ENCODE measurements at places on chromosomes 3 and 15.

- DNase-seq, result peak; percentile 64
These were observed 9.8 kb downstream of the ONECUT1 start for GRCh38 chr15:52780172-52780980.

GRCh38 chr15:27258287-27258686, 287.3 kb downstream of the GABRG3 start:
- DNase-seq, result no peak

DNA sequence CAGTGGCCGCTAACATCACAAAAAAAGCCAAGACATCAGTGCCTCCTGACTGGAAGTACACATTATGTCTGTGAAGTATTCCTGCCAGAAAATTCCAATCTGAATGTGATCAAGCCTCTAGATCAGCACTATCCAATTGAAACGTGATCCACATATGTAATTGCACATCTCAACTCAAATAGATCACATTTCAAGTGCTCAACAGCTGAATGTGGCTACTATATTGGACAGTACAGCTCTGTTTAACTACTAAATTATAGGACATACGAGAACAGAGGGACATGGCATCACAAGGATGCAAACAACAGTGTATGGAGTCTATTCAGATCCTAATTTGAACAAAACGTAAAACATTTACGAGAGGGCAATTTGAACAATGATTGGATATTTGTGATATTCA, 542 bp upstream of the UBAP1L start:
- peak; percentile 40 for DNase-seq

- no peak for DNase-seq
These were observed 38.2 kb downstream of the CDIN1 start for GRCh38 chr15:36617529-36618196.

DNA sequence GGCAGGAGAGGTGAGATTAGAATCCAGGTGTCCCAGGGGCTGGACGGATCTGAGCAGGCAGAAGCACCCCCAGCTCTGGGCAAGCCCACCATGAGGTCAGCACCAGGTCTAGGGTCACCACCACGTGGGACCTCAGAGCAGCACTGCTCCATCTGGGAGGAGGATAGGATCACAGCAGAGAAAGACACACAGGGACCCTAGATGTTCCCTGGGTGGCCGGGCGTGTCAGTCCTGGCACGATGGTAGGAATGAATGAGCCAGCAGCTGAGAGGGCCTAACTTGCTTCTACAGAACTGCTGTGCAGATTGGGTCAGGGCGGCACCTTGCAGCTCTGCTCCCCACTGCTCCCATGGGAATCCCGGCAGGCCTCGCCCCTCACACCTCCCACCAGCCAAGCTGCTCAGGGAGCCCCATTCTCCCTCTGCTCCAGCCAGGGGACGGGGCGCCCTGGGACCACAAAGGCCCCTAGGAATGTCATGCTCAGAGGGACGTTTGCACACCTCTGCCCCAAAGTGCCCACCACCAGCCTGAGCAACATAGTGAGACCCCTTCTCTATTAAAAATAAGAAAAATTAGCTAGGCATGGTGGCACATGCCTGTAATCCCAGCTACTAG, 66.3 kb downstream of the ZNF445 start:
- no peak for DNase-seq

GRCh38 chr15:32981536-32981935, 213.0 kb downstream of the FMN1 start:
- no peak for DNase-seq

DNA sequence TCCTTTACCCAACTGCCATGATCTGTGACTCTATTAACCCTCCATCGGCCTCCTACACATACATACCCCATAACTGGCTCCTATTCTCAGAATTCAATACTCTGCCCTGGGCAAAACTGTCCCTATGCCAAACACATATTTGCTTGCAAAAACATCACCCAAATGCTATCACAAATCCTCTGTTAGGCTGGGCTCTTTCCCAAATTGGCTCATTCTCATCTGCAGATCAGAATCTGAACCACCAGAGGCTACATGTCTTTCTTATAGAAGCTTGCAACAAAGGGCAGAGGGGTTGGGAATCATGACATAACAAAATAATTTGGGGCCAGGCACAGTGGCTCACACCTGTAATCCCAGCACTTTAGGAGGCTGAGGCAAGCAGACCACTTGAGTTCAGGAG, 45.4 kb upstream of the GOLM2 start:
- no peak for DNase-seq

- DNase-seq, result peak; percentile 53
These were observed 9.2 kb upstream of the SLC6A1 start for GRCh38 chr3:10983219-10983916.

- peak; percentile 6 for DNase-seq
These were observed 150.2 kb upstream of the MLF1 start for GRCh38 chr3:158420654-158421396.

- DNase-seq, result peak; percentile 47
These were observed 70.9 kb upstream of the ST8SIA2 start for GRCh38 chr15:92322566-92323355.

- DNase-seq, result no peak
These were observed 138.7 kb upstream of the TGFBR2 start for GRCh38 chr3:30467596-30468238.

DNA sequence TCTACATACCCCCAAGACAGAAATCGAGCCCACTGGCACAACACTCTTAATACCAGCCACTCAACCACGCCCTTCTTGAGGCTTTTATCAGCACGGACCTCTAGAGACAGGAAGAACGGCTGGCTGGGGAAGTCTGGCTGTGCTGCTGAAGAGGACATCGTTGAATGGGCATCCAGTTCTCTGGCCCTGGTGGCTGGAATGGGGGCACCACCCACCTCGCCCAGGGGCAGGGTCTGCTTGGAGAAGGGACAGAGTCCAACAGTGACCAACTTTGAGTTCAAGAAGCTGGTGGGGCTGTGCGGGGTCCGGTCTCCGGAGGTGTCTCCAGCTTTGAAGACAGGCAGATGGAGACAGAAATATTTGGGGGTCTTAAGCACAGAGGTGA, 77.5 kb downstream of the ATP10A start:
- DNase-seq, result no peak

DNA sequence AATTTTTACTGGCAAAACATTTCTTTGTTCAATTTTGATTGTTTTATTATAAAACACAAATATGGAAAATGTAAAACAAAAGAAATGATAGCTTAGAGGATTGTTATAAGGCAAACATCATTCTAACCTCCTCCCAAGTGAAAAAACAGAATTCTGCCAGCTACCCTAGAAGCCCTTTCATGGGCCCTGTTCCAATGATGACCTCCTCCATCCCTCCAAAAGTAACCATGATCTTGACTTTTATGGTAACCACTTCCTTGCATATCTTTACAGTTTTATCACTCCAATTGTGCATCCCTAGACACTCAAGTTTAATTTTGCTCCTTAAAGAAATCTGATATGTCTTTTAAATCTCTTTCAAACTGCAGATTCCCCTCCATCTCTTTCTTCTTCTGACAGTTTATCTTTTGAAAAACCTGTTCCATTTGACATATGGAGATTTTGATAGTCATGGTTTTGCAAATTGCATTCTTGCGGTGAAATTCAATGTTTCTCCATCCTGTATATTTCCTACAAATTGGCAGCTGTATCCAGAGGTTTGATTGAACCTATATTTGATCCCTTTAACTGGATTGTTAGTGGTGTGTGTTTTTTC, 27.0 kb upstream of the TNFAIP8L3 start:
- DNase-seq, result no peak

GRCh38 chr3:151811474-151811873, 2.4 kb upstream of the AADAC start:
- DNase-seq, result no peak

- DNase-seq, result no peak
These were observed 61.2 kb downstream of the KLHL6 start for GRCh38 chr3:183494341-183494740.

DNA sequence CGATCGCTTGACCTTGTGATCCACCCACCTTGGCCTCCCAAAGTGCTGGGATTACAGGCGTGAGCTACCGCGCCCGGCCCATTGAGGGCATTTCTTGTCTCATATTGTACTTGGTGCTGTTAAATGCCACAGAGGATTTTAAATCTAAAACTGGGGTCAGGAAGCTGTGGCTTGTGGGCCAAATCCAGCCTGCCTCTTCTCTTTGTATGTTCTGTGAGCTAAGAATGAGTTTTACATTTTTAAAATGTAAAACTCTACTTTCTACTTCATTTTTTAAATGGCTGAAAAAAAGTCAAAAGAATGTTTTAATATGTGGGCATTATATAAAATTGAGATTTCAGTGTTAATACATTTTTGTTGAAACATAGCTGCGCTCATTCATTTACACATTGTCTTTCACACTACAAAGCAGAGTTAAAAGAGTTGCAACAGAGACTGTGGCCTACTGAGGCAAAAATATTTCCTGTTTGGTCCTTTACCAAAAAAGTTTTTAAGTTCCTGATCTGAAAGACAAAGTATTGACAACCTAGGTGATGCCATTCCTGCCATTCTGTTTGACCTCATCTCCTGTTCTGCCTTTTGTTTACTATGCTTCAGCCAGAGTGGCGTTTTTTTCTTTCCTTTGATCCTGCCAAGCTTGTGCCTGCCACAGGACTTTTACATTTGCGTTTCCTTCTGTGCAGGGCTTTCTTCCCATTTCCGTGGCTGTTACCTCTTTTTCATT, 50.4 kb downstream of the PDCD6IP start:
- DNase-seq, result no peak

GRCh38 chr3:160831401-160831800, 75.4 kb downstream of the PPM1L start:
- DNase-seq, result no peak

DNA sequence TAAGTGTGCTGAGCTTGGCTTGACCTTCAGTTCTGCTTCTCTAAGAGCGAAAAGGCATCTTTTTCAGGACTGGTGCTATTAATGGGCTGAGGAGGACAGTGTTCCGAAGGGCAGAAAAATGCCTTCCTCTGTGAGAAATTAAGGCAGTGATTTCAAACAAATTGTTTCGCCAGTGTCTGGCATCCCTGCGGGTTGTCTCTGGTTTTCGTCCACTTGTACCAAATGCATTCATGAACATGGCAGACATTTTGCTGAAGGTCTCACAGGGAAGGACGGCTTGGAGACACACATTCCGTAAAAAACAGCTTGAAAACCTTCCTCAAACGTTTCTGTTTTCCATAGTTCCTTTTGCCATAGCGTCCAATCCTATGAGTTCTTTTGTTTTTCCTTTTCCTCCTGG, 57.1 kb downstream of the CEMIP start:
- no peak for DNase-seq

GRCh38 chr3:164095279-164095678, 983.0 kb downstream of the SI start:
- no peak for DNase-seq

- DNase-seq, result no peak
These were observed 59.9 kb downstream of the SSUH2 start for GRCh38 chr3:8584661-8585060.

DNA sequence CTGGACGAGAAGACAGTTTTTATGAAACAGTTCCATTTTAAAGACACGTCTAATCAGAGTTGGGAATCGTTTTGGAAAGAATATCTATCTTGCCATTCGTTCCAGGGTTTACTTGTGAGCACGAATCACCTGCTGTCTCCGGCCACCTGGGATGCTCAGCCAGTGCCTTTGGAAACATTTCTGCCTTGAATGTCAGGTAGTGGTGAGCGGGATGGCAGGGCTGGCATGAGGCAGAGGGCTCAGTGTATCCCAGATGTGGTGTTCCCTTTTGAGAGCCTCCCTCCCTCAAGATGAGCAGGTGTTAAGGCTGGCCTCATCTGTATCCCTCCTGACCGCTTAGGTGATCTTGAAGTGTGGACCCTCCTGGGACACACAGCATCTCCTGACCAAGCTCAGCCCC, 47.9 kb upstream of the PLXNA1 start:
- DNase-seq, result no peak

- DNase-seq, result peak; percentile 43
These were observed 108.3 kb downstream of the VPS13C start for GRCh38 chr15:61951949-61952348.

DNA sequence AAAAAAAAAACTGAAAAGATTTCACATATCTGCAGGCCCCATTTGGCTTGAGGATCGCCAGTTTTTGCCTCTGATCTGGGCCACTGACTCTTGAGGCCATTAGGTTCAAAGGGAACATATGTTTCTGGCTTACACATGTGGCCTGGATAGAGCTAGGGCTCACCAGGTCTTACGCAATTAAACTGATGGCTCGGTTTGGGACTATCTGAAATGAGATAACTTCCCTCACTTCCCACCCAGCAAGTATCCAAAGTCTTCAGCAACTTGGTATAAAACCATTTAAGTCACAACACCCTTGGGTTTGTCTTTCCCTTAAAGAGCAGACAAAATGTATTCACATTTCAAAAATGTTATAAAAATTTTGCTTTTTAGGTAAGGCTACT, 36.3 kb downstream of the LRIG1 start:
- DNase-seq, result no peak

DNA sequence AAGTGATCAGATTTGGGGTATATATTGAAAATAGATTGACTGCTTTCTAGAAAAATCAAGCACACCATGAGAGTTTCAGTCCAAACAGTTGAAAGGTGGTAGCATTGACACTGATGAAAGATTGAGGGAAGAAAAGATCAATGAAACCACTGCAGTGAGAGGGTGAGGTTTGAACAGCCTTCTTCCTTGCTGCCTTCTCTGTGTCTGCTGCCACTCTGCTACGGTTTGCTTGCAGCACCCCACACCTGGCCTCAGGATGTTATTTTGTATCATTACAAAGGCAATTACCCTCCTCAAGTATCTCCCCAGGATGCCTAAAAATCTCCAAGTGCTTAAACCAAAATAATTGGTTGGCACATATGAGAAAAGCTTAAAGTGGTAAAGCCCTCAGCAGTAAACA, 683.6 kb upstream of the ARPP21 start:
- no peak for DNase-seq

DNA sequence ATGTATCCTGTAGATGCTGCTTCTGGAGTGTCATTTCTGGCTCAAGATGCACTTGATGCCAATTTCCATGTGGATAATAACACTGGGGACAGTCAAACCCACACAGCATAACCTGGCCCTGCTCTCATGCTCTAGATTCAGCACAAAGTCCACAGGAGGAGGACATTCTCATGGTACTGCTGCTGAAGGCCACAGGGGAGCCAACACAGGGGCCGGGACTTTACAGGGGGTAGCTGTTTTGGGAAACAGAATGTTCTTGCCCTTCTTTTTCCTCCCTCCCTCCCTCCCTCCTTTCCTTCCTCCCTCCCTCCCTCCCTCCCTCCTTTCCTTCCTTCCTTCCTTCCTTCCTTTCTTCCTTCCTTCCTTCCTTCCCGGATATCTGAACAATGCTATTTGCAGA, 477.4 kb downstream of the PDCD6IP start:
- no peak for DNase-seq

DNA sequence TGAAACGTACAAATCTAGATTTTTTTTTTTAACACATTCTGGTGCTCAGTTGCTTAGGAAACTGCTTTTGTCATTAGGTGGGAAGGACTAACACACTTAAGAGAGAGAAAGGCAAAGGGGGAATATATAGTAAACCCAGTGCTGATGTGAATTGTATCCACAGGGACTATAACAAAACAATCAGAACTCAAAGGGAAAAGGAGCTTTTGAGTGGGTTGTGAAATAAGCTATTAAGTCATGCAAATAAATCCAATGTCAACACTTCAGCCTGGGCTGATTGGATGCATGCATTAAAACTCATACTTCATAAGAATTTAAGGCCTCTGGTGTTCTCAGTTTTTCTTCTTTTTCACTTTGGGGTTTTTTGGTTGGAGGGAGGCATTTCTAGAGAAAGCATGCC, 628.9 kb downstream of the FHIT start:
- DNase-seq, result no peak
